ENCODE measurements at places on chromosomes 11 and 22.

DNA sequence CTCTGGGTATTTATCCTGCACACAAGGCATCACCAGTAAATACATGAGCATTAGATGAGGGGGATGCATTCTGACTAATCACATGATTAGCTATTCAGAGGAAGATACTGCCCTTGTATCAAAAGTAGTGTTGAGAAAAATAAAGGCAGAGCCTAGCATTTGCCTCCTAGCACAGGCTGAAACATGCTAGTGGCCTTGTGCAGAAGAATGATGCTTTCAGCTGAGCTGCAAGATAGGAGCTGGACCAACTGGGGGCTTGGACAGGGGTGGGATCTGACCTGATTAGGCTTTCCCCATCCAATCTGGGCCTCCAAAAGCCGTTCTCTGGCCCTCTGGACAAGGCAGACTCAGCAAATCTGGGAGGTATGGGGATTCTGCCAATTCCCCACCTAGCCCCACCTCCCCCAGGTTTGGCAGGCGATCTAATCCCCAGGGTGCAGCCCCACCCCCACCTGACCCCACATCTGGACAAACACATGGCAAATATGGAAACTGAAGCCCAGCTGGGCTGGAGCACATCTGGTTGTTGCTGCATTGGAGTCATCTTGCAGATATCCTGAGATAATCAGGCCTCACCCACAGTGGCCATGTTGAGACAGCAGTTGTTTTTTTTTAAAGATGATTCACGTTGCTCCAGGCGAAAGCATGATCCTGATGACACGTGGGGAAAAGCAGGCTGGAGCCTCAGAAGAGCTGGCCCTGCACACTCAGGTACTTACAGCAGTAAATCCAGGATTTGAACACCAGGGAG, 4.4 kb upstream of the MISFA start:
- DNase-seq, result no peak

GRCh38 chr11:79937676-79938334, 497.0 kb upstream of the TENM4 start:
- no peak for DNase-seq

DNA sequence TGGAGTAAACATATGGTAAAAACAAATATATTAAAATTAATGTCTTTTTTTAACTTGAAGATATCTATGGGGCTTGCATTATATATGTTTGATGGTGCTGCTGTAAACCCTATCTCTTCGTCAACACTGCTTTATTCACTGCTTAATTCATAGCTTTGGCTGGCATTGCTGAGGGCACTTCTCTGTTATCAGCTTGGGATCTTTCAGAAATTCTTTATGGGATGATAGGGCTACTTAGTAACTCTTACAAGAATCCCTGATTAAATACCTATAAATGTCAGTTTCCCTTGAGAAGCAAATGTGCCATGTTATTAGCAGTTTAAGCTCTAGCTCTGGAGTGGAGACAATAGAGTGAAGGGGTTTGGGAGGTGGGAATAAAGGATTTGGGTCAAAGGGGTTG, 112.3 kb downstream of the SWAP70 start:
- DNase-seq, result no peak

GRCh38 chr11:72358466-72359405, 75.6 kb downstream of the CLPB start:
- DNase-seq, result no peak

DNA sequence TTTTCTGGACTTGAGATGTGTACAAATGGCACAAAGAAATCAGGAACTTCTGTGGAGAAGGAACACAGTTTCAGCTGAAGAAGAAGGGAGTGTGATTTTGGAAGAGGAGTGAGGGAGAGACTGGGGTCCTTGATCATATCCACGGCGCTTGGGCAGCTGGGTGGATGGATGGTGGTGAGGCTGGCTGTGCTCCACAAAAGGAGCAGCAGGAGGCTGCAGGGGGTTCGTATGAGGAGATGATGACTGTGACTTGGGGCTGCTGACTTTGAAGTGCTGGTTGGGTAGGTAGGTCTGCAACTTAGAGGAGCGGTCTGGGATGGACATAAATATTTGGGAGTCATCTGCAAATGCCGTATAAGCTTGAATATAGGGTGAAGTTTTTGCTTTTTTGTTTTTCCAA, 1.3 kb upstream of the DCHS1 start:
- DNase-seq, result no peak

DNA sequence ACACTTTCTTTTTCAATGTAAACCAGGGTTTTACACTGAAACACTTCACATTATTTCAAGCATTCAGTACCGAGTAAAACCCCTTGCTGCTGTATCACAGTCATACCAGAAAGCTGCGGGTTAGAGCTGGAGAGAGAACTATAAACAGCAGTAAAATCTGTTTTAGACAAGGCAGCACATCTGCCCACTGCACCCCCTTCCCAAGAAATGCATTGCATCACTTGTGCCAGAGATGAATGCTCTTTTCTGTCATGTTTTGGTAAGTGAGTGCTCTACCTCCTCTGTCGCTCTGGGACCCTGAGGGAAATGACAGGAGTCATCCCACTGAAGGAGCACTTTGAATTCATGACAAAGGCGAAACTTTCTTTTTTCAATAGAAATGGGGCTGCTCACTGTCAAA, 107.2 kb downstream of the MAML2 start:
- no peak for DNase-seq

DNA sequence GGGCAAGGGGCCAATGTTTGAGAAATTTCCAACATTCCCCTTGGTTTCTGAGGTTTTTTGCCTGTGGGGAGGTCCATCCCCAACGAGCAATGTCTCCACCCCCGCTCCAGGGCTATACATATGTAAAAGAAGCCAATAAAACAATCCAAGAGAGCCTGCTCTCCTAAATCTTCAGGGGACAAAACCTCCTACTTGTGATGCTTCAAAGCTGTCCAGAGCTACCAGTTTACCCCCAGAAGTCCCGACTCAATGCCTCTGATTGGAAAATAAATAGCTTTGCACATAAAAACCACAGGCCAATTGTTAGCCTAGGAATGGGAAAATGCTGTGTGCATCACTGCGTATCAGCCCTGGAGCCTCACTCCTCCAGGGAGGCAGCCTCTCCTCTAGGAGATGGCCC, 66.0 kb upstream of the PAX6 start:
- DNase-seq, result no peak

DNA sequence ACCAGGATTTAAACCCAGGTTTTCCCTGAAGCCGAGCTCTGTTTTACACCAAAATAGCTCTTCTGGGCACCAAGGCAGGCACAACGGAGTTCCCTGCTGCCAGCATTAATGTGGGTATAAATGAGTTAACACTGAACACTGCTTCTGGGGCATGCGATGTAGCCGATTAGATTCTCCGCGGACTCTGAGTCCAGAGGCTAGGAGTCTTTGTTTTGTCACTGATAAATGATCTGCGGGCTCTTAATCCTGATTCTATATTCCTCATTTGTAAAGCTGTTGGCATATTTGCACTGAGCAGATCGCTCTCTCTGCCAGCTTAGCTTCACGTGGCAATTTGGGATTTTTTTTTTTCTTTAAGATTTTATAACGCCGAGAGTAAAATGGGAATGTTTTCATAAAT, 16.8 kb upstream of the LDLRAD3 start:
- no peak for DNase-seq

- DNase-seq, result no peak
These were observed 24.0 kb downstream of the KMT5B start for GRCh38 chr11:68189082-68189481.

- no peak for DNase-seq
These were observed 663 bp downstream of the MRGPRG start for GRCh38 chr11:3217818-3218482.

- DNase-seq, result no peak
These were observed 28.8 kb upstream of the ETS1 start for GRCh38 chr11:128616161-128616560.

- DNase-seq, result no peak
These were observed 12.8 kb downstream of the BCL9L start for GRCh38 chr11:118912742-118913410.

- no peak for DNase-seq
These were observed 97.2 kb downstream of the GRIK4 start for GRCh38 chr11:120608760-120609211.

- no peak for DNase-seq
These were observed 166.9 kb downstream of the NAV2 start for GRCh38 chr11:19879307-19880087.

DNA sequence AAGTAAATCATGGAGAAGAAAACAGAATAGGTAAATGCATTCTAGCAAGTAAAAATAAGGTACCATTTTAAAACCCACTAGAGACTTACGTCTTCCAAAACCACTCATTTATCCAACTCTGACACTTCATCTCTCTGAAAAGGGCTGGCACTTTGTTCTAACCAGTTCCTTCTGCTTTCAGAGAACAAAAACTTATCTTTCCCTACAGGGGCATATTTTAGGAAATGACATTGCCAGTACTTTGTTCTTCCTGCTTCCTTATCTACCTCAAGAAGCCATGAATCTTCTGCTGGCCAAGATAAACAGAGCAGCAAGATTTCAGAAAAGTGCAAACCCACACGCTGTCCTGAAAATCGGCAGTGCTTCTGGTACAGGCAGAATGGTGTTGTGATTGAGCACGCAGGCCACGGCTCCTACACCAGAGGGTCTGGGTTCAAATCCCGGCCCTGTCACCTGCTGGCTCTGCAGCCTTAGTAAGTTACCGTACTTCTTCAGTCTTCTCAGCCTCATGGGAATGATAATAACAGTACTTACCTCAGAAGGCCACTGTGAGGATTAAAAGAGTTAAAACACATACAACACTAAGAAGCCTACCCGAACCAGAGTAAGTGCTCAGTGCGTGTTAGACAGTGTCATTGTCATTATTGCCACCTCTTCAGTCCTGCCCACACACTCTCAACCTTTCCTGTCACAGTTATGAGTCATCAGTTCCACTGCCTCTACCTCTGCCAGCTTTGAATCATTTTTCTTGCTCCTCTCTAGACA, 11.0 kb downstream of the MPZL3 start:
- DNase-seq, result no peak

- no peak for DNase-seq
These were observed 31.6 kb upstream of the SHANK2 start for GRCh38 chr11:71283971-71284441.

- peak; percentile 14 for DNase-seq
These were observed 68.3 kb downstream of the PLEKHA7 start for GRCh38 chr11:16945671-16946469.

GRCh38 chr11:85755701-85756100, 55.2 kb downstream of the SYTL2 start:
- DNase-seq, result no peak

DNA sequence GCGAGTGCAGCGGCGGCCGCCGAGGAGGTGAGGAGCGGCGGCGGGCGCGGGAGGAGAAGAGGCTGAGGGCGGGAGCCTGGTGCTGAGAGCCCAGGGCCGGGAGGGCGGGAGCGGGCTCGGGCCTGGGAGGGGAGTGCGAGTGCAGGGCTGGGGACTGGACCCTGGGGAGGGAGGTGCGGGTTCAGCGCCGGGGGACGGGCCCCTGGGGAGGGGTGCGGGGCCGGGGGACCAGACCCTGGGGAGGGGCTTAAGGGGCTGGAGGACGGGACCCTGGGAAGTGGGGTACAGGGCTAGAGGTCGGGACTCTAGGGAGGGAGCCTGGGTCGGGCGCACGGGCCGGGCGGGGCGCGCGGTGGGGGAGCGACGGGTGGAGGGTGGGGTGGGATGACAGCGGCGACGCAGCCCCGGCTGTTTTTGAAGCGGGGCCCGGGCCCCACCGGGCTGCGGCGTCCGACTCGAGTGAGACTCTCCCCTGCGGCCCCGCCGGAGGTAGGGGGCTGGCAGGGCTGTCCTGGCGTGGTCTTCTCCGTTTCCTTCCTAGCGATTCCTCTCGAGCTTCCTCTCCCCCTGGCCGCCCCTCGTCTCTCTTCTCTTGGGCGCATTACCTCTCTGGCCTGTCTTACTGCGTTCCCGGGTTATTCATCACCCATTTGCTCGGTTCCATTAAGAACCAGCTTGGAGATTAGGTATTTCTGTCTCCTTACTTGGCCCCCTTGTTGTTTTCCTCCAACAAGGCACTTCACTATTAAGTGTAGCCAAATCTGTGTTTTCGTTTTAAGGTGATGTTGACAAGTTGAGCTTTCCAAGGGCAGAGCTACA, 754 bp downstream of the NUP50 start:
- DNase-seq, result no peak

DNA sequence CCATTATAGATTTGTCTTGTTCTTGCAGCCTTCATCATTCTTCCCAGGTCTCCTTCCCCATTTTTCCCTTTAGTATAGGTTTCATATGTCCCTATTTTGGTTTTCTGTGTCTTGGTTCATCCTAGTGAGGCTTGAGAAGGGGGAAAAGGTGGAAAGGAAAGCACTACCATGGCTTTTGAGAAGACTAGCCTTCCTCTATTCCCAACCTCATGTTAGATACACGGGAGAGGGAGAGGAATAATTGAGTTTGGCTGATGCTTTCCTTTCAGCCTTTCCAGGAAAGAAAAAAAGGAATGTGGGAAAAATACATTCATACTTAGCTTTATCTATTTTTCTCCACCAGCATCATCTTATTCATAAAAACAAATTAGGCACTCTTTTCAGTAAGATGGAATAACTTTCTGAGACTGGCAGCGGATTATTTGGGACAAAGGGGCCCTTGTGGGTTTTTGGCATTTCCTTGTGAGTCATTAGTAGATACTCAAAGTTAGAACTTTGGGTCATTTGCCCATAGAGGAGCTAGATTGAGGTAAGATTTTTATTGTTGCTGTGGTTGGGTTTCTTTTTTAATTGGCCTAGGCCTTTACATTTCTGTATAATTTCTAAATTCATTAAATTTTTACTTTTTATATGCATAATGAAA, 23.8 kb downstream of the CAPRIN1 start:
- no peak for DNase-seq

DNA sequence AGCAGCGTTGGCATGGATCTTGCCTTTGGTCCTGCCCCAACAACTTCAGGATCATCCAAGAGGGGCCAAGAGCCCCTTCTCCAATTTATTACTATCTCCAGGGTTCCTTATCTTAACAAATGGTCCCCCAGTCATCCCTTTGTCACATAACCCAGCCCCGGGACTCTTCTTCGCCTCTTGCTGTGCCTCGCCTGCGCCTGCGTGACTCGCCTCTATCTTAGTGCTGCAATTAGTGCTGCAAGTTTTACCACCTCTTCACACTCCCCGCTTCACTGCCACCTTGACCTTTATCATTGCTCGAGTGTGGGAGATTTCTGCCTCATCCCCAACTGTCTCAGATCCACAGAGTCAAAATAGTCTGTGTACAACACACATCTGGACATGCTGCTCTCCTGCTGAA, 4.0 kb upstream of the IGSF22 start:
- no peak for DNase-seq

- no peak for DNase-seq
These were observed 4.9 kb downstream of the LARGE2 start for GRCh38 chr11:45927332-45927683.

GRCh38 chr11:13667795-13668101, 720 bp upstream of the FAR1 start:
- no peak for DNase-seq

- no peak for DNase-seq
These were observed 6.5 kb upstream of the PLET1 start for GRCh38 chr11:112267188-112267591.

GRCh38 chr11:111981270-111981669, 43.9 kb upstream of the DLAT start:
- no peak for DNase-seq

- DNase-seq, result no peak
These were observed 138.1 kb downstream of the MAML2 start for GRCh38 chr11:96204721-96205459.

Data from non-pigmented ciliary epithelial cell (primary cell).